Esophagus squamous epithelium (tissue), 5 donors: ENCODE measurements at places on chromosomes 5 and 9. TPM values are rescaled to one million over a fixed set of nuclear protein-coding genes. Genes with fewer than 3 reads are reported as not detected.

- DNase-seq = no peak
Measured at GRCh38 chr9:35700031-35700430, 10.3 kb upstream of the TPM2 start.

- DNase-seq = no peak
Measured at GRCh38 chr9:4938496-4938895, 46.6 kb upstream of the JAK2 start.

GRCh38 chr9:128764361-128764760, 7.4 kb downstream of the ZER1 start:
- DNase-seq = no peak

DNA sequence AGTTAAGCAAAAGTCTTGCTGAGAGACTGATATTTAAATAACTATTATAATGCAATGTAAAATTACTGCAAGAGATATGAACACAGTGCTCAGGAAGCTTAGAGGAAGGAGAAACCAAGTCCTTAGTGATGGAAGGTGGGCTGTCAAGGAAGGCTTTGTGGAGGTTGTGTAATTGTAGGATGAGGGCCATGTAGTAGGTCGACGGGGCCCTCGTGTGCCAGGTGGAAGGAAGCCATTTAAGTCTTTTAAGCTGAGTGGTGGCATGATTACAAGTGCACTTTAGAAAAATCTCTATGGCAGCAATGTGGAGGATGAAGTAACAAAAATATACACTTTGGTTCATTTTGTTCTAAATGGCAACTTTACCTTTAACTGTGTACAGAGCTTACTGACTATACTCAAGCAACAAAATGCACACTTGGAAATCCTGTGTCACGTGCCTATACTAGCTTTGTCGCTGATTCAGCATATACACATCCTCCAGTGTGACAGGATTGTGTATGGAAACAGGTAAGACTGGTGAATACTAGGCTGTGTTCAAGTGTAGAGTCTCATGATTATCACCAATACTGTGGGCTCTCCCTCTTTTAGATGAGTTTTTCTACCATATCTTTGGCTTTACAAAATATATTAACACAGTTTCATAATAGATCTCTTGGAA, 78.6 kb downstream of the TMC1 start:
- DNase-seq = no peak

GRCh38 chr5:35089334-35090314, 41.9 kb upstream of the AGXT2 start:
- DNase-seq = no peak

DNA sequence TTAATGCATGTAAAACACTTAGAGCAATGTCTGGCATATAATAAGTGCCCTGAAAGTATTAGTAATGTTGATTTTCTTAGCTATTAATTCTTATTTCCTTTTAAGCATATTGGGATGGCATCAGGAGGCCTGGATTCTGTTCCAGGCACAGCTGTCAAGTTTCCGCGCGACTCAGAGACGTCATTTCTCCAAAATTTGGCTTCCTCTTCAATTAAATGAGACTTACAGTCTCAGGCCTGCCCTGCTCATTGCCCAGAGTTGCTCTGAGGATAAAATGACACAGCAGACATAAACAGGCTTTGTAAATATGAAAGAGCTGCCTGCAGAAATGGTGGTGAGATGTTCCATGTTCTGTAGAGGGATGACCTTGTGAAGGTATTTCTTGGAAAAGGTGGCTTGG, 159.8 kb upstream of the GLRA1 start:
- DNase-seq = no peak

Gene SPINK4
- not detected for total RNA-seq

DNA sequence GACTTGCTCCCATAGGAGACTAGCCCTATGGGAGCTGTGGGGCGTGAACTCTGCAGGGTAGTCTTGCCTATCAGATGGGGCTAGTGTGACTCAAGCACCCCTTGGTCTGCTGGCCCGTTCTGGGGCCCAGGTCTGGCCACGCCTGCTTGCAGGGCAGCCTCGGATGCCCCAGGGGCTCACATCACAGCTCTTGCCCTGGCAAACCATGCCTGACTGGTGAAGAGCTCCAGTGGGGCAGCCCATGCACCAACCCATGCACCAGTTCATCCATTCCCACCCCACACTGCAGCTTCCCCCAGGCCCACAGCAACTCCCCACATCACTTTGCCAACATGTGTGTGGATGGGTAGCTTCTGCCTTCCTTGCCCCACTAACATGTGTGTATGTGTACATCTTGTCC, 93.9 kb upstream of the PRLR start:
- no peak for DNase-seq
